ENCODE measurements at places on chromosomes 5 and 9.

- DNase-seq: no peak
Measured at GRCh38 chr9:105299190-105299854, 54.9 kb downstream of the SLC44A1 start.

DNA sequence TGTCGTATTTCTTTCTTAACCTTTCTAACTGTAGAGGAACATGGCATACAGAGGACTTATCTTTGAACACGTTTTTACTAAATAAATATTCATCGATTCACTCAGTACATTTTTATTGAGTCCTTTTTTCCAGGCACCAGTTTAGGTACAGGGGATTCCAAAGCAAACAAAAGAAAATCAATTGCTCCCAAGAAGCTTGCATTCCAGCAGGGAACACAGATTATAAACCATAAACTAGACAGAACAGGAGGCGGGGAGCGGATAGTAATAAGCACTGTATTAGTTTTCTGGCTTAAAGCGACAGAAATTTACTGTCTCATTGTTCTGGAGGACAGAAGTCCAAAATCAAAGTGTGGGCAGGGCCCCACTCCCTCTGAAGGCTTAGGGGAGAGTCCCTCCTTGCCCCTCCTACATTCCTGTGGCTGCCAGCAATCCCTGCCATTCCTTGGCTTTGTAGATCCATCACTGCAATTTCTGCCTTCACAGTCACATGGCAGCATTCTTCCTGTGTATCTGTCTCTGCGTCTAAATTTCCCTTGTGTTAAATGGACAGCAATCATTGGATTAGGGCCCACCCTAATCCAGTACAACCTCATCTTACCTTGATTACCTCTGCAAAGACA, 115.5 kb downstream of the COL23A1 start:
- no peak for DNase-seq

DNA sequence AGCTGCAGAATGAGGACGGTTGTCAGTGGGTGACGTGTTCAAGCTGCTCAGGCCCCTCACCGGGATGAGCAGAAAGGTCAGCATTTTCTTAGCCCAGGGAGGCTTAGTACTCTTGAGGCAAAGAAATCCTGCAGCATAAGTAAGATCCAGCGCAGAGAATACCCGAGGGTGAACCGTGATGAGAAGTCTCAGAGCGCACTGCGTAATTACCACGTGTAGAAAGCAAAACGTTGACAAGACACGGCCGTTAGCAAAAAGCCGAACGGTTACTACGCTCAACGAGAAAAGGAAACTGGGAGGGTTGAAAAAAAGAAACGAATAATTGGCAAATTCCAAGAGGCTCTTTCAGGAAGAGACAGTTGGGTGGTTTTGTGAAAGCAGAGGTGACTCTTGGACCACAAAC, 104.0 kb downstream of the COL23A1 start:
- DNase-seq: no peak

DNA sequence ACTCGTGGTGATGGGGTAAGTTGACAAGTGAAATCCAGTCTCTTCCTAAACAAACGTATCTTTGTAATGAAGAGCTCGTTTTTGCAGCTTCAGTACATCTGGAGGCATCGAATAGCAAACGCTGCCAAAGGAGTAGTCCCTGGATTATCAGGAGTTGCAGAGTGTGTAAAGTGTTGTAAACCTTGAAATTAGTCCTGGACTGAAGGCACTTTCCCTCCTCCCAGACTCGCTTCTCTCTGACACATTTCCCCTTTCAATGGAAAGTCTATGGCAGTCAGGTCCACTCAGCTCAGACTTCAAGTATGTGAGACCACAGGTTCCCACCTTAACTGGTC, 1.5 kb upstream of the PBX3 start:
- no peak for DNase-seq

- DNase-seq: no peak
Measured at GRCh38 chr5:59361454-59361853, 532.1 kb downstream of the PDE4D start.

- no peak for DNase-seq
Measured at GRCh38 chr5:3126639-3127038, 375.2 kb upstream of the IRX2 start.

GRCh38 chr5:62305358-62305714, 670 bp upstream of the KIF2A start:
- no peak for DNase-seq

- no peak for DNase-seq
Measured at GRCh38 chr9:106921341-106921899, 58.5 kb downstream of the ZNF462 start.

DNA sequence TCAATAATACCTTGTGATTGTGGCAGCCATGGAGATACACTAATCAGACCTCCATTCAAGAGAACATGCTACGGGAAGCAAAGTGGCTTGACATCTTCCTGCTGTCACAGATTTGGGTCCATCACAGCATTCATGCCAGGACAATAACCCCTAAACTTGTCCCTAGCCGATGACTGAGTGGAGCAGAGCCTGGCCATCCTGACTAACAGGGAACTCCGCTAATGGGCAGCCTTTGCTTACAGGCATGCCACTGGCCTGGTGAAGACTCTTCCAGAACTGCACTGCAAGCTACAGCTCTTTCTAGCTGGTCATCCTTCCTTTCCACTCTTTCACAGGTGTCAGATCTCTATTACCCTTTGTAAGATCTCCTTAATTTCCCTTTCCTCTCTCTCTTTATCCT, 16.0 kb downstream of the FAM174A start:
- no peak for DNase-seq

GRCh38 chr5:106854922-106855321, 815.8 kb downstream of the EFNA5 start:
- no peak for DNase-seq

DNA sequence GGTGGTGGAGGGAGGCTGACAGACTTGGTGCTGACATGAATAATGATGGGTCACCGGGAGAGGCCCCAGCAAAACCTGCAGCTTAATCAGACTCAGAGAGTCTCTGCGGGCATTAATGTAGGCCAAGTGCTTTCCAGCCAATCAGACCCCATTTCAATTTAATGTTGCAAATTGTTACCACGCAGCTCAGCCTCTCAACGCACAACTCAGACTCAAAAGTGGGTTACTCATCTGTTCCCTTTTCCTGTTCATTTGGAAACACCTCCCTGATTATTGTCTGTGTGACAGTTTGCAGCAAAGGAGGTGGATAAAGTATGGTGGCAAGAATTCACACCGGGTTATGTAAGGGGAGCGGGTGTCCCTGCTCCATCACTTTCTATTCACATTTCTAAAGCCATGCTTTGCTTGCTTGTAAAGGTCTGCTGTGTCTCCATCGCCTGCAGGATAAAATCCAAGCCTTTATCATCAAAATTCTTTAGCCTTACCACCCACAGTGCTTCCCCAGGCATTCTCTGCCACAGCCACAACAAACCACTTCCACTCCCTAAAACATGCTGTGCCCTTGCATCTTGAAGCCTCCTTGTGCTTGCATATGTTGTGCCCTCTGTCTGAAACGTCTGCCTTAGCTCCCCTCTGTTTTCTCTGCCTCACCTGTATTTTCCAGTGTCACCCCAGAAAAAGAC, 156.5 kb downstream of the ASTN2 start:
- DNase-seq: no peak

DNA sequence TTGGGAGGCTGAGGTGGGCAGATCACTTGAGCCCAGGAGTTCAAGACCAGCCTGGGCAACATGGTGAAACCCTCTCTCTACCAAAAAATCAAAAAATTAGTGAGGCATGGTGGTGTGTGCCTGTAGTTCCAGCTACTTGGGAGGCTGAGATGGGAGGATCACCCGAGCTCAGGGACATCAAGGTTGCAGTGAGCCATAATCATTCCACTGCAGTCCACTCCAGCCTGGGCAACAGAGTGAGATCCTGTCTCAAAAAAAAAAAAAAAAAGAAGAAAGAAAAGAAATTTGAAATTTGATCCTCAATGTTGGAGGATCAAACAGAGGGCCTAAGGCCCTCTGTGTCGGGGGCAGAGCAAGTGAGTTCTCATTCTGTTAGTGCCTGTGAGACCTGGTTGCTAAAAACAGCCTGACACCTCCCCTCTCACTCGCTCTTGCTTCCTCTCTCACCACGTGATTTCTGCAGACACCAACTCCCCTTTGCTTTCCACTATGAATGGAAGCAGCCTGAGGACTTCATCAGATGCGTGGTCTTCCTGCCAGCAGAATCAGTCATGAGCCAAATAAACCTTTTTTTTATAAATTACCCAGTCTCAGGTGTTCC, 8.4 kb upstream of the GOLPH3 start:
- DNase-seq: no peak

- DNase-seq: no peak
Measured at GRCh38 chr5:128466554-128466953, 71.5 kb downstream of the FBN2 start.

- no peak for DNase-seq
Measured at GRCh38 chr5:77292026-77292757, 81.7 kb downstream of the PDE8B start.

- no peak for DNase-seq
Measured at GRCh38 chr9:5073701-5074100, 88.6 kb downstream of the JAK2 start.

- no peak for DNase-seq
Measured at GRCh38 chr9:125409217-125409636, 147.6 kb downstream of the GAPVD1 start.

DNA sequence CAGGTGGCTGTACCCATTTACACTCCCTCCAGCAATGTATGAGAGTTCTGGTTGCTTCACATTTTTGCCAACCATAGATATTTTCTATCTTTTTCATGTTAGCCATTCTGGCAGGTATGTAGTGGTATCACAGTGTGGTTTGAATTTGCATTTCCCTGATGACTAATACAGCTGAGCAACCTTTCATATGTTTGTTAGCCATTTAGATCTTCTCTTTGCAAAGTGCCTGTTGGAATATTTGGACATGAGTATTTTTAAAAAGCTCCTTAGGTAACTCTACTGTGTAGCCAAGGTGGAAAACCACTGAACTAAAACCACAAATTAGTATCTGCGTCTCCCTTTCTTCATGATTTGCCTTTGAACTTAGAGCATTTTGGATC, 31.9 kb downstream of the IRF1 start:
- no peak for DNase-seq

DNA sequence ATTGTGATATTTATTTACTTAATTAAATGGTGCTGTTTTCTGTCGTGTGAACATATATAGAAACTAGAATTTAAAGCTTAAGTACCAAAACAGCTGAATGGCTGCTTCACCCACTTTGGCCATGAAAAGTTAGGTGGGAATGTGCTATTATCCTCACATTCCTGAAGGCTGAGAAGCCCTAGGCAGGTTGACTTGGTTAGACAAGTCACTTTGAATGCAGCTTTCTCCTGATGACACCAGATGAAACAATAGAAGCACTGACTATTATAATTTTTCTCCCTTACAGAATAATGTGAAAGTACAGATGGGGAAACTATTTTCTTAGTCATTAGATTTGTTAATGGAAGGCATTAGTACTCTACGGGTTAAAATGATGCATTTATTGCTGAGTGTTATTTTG, 65.1 kb upstream of the C5orf46 start:
- no peak for DNase-seq

DNA sequence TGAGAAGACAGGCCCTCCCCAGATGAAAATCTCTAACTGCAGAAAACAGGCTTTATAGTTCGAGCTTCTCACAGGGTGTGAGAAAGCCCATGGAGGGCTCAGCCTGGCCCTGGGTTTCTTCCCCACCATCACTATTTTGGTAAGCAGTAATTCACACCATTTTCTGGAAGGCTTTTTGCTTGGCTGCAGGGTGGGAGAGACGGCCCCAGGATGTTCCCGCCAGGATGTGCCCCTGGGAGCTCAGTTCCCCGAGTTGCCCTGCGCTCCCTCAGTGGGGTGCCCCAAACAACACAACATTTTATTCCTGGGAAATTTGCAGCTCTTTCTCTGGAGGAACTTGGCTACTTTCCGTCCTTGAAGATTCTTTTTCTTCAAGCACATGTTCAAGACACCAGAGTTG, 100.8 kb downstream of the HSD17B3 start:
- no peak for DNase-seq

DNA sequence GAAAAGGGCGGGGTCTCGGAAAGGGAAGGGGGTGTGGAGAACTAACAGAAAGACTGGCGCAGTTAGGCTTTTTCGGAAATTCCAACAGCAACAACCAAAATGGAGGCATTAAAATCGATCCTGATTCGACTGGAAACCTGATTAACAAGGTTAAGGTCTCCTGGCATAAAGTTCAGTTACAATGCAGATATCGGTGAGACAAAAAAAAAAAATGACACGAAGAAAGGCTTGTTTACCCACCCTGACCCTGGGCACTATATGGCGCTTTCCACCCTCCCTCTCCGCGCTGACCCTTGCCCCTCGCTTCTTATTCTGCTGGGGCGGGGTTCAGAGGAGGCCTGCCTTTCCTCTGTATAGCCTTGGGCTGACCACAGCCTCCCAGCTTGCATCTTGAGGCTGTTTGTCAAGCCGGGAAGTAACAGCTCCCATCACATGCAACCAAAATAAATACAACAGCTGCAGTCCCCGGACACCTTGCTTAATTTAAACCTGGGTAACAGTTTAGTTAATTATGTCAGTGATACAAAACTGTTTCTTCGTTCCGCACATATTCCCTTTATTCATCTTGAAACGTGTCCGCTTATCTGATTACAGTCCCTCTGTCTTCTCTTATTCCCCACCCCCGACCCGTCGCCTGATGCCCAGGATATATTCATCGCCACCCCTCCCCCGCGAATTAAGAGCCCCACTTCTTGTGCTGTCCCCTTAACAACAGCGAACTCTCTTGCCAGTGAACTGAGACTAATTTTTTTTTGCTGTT, 795 bp upstream of the PJA2 start:
- DNase-seq: peak; percentile 75

- DNase-seq: peak; percentile 30
Measured at GRCh38 chr5:131005963-131006684, 158.9 kb downstream of the HINT1 start.

GRCh38 chr5:14107536-14107935, 35.6 kb upstream of the TRIO start:
- DNase-seq: no peak

GRCh38 chr5:36694351-36694750, 87.9 kb downstream of the SLC1A3 start:
- DNase-seq: no peak

Data from WTC11 (cell line).